Posterior vena cava (tissue), 2 donors: ENCODE measurements at places on chromosomes 2 and 18. TPM values are rescaled to one million over a fixed set of nuclear protein-coding genes. Genes with fewer than 3 reads are reported as not detected.

The REG3G gene
- not detected for total RNA-seq

The CFAP53 gene
- not detected for total RNA-seq

The PLEKHB2 gene
- total RNA-seq: 40.4 TPM

The CNGA3 gene
- 0.38 TPM for total RNA-seq

The ANKRD39 gene
- 12.4 TPM for total RNA-seq

The SALL3 gene
- total RNA-seq: not detected

The CRYGC gene
- total RNA-seq: not detected

The CYP27A1 gene
- 18.7 TPM for total RNA-seq

The DPP4 gene
- total RNA-seq: 2.4 TPM

The IL18RAP gene
- 1.9 TPM for total RNA-seq

The TNFAIP6 gene
- total RNA-seq: 4.4 TPM

The SKOR2 gene
- total RNA-seq: not detected

The DHX57 gene
- 21.0 TPM for total RNA-seq

The CROCC2 gene
- total RNA-seq: not detected

The RESP18 gene
- total RNA-seq: not detected

The WNT6 gene
- 0.24 TPM for total RNA-seq

The CCBE1 gene
- 3.0 TPM for total RNA-seq

The COL3A1 gene
- total RNA-seq: 826 TPM

The TBR1 gene
- total RNA-seq: not detected

The POTEI gene
- not detected for total RNA-seq

The NOL4 gene
- 0.38 TPM for total RNA-seq

The PHLPP1 gene
- total RNA-seq: 11.4 TPM

The CRYGD gene
- total RNA-seq: not detected

The C2orf76 gene
- total RNA-seq: 9.2 TPM

The ROCK2 gene
- total RNA-seq: 109 TPM

The MARCO gene
- total RNA-seq: 78.2 TPM

The SCRN3 gene
- 19.3 TPM for total RNA-seq

The MATN3 gene
- 2.3 TPM for total RNA-seq
